NCI-H1436 (cell line): ENCODE measurements at places on chromosomes 6 and 20.
A peak's percentile ranks its signal among the peaks of the same experiment; 100 is the strongest.

GRCh38 chr6:35463292-35463691 lies 4.9 kb upstream of the RPL10A start:
- no peak for DNase-seq

DNA sequence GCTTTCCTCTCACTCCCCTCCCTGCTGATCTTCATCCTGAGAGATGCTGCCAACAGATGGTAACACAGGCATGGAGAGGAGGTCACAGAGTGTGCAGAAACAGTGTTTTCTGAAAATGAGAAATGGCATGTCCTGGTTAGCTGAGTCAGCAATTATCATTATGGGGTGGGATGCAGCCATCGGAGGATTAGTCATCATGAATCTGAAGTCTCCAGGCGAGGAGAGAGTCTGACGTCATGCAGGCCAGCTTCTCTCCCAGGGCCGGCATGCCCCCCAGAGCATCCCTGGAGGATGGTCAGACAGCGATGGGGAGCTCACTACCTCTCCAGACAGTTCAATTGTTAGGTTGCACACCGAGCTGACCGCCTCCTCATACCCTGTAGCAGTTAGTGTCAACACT lies 4.7 kb upstream of the GTSF1L start:
- no peak for DNase-seq

- DNase-seq, result no peak
These were observed 40.8 kb upstream of the BMP5 start for GRCh38 chr6:55916188-55916587.

DNA sequence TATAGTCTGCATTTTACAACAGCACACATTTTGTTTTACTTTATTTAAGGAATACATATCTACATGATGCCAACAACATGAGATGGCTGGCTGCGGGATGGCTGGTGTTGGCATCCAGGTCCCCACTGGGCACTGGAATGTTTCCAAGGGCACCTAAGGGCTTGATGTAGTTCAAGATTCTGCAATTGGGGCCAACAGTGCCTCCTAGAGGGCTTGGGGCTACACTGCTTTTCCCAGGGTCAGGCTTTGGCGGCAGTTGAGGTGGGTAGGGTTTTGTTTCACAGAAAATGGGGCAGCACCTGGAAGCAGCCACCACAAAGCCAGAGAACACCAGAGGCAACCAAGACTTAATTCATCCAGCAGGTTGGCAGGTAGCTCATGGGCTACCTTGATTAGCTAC lies 202.2 kb upstream of the PRND start:
- no peak for DNase-seq

DNA sequence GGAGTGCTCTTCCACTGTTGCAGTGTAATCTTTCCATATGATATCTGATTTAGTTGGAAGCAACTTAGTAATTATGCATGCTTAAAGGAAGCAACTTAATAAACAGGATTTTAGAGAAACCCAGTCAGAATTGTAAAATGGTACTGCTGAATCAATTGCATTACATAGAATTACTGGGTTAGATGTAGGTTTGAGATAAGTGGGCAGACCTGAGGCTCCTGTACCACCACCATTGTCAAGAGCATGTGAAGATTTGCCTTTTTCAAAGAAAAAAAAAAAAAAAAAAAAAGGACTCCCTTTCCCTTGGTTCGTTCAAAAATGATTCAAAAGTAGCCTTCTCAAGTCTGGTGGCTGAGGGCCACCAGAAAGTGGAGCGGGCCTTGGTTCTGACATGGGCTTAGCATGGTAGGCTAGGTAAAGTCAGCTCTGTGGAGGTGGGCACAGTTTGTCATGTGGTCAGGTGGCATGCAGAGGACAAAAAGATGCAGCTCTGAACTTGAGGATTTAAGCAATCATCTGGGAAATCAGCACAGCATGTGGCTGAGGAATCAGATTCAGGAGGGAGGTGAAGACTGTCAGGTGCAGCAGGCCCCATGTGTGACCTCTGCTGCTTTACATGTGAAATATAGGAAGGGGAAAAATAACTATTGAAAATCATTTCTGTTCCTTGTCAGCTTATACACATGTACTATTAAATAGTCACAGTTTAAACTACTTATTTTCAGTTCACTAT lies 32.4 kb downstream of the ARID1B start:
- no peak for DNase-seq

- DNase-seq, result no peak
These were observed 1.7 kb downstream of the TULP4 start for GRCh38 chr6:158313989-158314388.

GRCh38 chr20:60210779-60211617 lies 252.8 kb downstream of the CDH26 start:
- peak; percentile 71 for DNase-seq

DNA sequence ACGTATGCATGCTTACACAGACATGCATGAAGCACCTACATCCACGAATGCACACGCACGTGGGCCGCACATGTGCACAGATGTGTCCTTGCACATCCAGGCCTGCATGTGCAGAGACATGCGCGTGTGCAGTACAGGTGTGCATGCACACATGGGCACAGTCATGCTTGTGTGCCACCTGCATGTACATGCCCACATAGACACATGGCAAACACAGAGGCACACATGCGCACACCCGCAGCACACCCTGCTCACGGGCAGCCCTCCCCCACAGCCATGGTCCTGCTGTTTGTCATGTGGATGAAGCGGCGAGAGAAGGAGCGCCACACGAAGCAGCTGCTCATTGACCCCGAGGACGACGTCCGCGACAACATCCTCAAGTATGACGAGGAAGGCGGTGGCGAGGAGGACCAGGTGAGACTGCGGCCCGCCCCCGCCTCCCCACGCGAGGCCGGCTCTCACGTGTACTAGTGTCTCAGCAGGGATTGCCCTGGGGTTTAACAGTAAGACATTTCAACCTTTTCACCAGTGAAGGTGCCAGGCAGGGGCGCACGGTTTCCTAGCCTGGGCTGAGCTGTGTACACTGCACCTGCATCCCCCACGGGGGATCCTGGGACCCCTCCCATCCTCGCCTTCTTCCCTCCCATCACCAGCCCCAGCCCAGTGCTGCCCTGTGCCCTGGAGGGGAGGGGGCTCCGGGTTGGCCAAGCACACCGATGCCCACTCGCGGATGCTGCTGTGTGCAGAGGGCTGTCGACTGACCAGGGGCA lies 132.8 kb downstream of the TAF4 start:
- DNase-seq, result no peak

DNA sequence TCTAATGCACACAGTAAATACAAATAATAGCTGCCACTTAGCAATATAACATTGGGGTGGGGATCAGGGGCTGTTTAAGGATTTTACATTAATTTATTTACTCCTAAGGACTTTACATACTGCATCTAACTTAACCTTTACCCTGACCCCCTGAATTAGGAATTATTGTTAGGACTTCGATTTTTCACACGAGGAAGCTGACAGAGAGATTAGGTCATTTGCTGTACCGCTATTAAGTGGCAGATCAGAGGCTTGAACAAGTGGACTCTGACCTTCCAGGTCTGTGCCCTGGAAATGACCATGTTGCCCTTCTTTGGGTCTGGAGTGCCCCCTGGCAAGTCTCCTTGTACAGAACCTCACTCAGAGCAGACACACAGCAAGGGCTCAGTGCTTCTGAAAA lies 5.2 kb upstream of the ELMO2 start:
- no peak for DNase-seq

GRCh38 chr6:19866173-19866984 lies 29.2 kb downstream of the ID4 start:
- DNase-seq, result peak; percentile 93

DNA sequence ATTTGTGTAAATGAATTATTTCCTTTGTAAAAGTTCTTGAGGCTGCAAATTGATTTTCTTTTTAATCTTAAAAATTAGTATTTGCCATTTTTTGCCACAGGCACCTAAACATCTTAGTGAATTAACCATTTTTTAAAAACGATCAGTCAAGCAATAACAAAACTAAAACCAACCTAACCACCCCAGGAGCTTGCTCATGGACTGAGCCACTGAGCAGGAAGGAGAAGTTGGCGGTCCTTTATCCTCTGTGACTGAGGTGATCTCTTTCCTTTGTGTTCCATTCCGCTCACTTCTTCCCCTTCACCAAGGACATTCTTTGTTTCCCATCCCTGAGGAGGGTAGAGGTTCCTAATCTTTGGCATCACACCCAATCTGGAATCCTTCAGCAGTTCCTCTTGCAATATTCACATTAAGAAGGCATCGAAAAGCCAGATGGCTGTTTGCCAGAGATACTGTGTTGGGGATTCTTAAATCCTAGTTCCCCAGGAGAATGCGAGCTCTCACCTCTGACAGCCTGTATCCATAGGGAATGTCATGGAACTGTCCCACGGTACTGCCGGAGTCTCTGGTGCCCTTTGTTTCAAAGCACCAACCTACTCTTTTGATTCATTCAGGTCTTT lies 30.5 kb downstream of the RPRD1B start:
- DNase-seq, result no peak
